Stimulated activated CD8-positive, alpha-beta memory T cell treated with anti-CD3 and anti-CD28 coated beads, Interleukin-7, amount 100 ng/mL, for 48 hours (primary cell): ENCODE measurements at places on chromosomes 2 and 18.

DNA sequence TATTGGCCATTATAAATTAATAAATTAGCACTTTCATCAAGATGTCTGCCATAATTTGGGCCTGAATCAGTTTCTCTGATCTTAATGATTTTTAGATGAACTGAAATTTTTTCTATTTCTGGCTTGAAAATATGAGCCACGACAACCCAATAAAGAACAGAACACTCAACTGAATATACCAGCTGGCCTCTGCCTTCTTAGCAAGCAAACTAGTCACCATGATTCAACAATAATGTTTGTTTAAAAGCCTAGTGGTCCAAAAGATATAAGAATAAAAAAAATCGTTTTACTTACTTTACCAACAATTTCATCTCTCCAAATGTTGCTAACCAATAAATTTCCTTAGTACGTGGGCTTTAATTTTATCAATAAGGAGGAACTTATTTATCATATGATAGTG is 66.7 kb upstream of the TTN start:
- no peak for DNase-seq

- DNase-seq, result no peak
Observed at GRCh38 chr18:23835506-23835905, 146.3 kb downstream of the LAMA3 start.

- DNase-seq, result no peak
Observed at GRCh38 chr2:49416252-49416651, 261.9 kb upstream of the FSHR start.

GRCh38 chr18:45322343-45322742 is 292.9 kb upstream of the SLC14A2 start:
- no peak for DNase-seq

DNA sequence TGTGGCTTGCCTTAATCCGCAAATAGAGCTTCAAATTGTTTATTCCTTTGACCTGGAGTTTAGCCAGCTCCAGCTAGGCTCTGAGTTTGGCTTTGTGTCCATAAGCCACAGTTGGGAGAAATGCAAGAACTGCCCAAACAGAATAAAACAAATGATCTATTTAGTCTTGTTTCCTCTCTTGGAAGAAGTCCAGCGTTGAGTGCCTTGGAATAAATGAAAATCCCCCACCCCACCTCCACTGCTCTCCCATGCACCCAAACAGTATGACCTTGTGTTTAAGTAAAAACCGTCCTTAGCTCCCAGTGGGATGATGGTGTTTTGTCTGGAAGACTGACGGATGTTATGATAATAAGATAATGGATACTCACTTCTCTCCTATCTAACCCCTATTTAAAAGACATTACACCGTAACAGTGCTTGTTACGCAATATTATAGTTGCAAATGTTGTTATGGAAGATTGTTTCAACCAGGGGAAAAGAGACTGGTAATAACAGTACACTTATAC is 3.2 kb upstream of the SERPINE2 start:
- DNase-seq, result no peak

DNA sequence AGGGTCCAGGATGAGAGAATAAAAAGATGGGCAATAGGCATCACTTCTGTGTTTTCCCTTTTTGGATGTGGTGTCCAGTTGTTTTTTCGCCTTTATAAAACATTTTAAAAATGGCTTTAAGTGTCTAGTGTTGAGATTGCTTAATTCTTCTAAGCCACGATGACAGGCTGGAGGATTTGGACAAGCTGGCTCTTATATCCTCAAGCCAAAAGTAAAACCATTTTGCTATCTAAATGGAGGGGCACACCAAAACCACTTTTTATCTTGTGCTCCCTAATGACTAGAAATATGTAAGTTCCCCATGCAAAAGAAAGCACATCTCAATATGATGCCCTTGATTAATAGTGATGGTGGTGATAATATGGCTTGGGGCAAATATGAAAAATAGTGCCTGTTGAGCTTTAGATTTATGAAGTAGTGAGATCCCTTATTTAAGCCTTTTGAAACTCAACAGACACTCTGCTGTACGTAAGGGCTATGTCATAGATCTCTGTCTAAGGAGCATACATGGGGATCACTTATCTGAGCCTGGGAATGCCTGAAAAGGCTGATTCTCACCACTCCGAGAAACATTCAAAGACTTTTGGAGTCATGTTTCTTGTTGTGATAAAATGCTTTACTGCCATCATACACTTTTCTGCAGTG is 185.5 kb downstream of the KCNS3 start:
- DNase-seq, result no peak

GRCh38 chr2:239671471-239671870 is 270.7 kb upstream of the HDAC4 start:
- no peak for DNase-seq

GRCh38 chr2:55097461-55098410 is 47.5 kb upstream of the RTN4 start:
- no peak for DNase-seq

GRCh38 chr2:46469116-46469515 is 10.2 kb upstream of the TMEM247 start:
- DNase-seq, result no peak
